BJ (cell line): ENCODE measurements at places on chromosomes 3 and 15.

DNA sequence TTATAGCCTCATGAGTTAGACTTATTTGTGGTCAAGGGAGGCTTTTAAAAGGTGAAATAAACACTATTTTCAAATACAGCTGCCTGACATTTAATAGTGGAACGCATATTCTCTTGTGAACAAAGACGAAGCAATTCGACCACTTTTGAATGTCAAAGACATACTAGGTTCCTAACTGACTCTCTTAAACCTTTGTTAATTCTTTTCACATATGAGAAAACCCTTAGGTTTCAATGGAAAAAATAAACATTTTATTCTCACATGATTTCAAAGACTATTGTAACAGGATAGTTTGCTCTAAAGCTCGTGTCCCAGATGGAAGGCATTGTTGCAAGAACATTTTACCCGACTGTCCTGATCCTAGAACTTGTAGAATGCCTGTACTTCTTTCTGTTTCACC, 74.8 kb upstream of the BOC start:
- no peak for DNase-seq

DNA sequence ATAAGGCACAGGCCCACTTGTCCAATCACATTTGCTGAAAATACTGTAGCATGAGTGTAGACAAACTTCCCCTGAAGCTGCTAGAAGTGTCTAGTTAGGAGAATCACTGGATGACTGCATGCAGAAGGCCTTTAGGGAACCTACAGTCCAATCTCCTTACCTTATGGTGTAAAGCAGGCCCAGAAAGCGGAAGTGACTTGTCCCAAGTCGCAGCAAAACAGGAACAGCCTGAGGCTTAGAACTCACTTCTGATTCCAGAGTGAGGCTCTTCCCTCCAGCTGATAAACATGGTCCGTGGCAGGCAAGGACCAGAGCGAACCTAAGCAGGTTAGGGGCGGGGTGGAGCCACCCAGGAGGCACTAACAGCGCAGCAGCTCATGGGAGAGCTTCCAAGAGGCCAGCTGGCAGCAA, 2.5 kb downstream of the GRAMD2A start:
- DNase-seq: no peak

DNA sequence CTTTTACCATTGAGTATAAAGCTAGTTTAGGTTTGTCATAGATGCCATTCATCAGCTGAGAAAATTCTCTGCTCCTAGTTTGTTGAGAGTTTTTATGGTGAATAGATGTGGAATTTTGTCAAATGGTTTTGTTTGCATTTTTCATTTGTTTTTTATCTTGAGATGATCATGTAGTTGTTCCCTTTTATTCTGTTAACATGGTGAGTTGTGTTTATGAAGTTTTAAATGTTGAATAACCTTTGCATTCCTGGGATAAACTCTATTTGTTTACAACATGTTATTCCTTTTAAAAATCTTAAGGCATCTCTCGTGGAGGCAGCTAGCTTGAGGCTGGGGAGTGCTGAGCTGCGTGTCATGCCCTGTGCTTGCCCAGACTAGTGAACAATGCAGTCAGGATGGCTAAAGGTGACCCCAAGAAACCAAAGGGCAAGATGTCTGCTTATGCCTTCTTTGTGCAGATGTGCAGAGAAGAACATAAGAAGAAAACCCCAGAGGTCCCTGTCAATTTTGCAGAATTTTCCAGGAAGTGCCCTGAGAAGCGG, 48.5 kb downstream of the ANAPC13 start:
- no peak for DNase-seq

DNA sequence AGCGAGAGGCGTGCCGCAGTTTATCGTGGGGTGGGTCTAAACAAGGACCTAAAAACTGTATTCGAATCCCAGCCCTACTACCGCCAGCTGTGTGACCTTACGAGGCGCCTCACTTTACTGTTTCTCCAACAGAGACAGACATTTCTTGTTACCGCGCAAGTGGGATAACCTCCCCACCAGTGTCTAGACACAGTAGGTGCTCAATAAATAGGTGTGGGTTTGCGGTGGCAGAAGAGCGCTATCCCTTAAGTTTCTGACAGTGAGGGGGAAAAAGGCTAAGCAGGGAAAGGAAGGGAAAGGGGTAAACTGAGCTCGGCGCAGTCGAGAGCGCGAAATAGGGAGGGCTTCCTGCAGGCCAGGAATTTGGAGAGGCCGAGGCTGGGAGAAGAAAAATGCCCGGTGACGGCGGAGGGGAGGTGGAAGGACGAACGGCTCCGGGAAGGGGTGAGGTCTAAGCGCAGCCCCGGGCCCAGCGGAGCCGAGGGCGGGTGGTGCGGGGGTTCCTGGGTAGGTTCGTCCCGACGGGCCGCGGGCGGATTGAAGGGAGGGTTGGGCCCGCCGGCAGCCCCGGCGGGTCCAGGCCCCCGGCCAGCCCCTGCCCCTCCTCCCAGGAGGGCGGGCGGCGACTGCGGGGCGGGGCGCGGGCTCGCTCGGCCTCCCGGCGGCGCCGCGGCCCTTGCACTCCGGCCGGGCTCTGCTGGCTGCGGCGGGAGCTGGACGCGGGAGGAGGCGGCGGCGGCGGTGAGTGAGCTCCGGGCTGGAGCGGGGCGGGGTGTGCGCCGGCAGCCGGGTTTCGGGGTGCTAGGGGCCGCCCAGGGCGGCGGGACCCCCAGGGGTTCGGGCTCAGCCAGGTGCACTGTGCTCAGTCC, at the start of gene CGNL1:
Gene CGNL1 (plus strand): TSS at position 679 of the 869 bp plus-strand sequence. CDS start 61,495 bp downstream, outside the sequence.
- no peak for DNase-seq

- no peak for DNase-seq
Measured at GRCh38 chr3:29644261-29644660, 363.4 kb downstream of the RBMS3 start.

GRCh38 chr15:34716111-34716510, 38.7 kb downstream of the GJD2 start:
- no peak for DNase-seq

DNA sequence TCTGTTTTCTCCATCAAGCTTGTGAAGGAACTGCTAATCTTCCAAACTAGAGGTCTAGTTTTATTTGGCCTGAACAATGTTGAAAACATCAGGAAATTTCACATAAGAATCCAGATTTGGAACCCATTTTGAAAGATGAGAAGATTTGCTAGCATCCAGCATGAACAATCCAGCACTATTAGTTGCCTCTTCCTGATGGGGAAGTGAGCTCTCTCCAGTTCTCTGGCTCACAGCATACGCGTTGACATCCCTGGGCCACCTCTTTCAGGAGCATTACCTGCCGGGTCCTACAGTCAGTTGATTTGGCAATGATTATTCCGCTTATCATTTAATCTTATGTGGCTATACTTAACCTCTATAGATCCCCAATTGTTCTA, 10.9 kb downstream of the GPR87 start:
- DNase-seq: no peak

DNA sequence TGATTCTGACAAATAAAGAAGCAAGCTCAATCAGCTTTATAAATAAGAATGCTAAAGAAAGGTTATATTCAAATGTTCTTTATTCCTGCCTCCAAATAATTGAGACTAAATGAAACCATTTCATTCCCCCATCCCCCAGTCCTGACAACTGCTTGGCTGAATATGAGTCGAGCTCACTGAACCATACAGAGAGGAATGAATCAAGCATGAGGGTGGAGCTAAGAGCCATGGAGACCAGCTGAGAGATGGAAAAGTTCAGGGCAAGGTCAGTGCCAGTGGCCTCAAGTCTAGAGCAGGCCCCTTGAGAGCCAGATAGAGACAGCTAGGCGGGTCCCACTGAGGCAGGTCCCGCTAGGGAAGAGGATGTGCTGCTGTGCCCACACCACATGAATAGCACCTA, 188.7 kb upstream of the EIF1B start:
- DNase-seq: no peak

GRCh38 chr15:26981492-26981891, 10.5 kb downstream of the GABRG3 start:
- DNase-seq: no peak
